ENCODE measurements at places on chromosomes 7 and 10.

DNA sequence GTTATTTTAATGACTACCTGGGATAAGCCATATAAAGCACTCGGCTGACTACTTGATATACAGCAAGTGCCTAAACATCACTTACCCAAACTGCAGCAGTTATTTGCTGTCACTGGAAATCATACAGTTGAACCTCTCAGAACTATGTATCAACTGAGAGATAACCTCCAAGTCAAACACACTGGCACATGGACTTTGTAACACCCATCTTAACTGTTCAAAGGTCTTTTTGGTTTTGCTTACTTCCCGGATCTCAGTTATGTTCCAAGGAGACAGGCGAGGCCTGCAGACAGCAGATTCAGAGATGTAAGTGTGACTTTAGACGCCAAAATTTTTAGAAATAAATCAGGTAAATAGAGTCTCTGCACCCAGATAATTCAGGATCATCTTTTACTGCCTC is 34.6 kb upstream of the DAGLB start:
- DNase-seq: no peak

DNA sequence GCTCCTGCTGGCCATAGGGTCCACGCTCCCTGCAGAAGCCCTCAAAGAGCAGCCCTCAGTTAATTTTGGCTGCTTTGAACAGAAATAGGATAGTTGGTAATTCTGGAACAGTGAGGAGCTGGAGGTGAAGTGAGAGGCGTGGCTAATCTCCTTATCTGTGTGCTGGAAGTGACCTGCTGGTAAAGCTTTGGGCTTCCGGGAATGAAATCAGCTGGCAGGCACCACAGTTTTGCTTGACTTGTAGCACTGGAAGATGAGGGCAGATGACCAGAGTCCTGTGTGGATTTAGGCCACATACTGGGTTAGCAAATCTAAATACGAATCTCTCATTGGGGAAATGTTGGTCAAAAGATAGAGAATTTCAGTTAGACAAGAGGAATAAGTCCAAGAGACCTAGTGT is 10.2 kb downstream of the ATP6V0E2 start:
- DNase-seq: no peak

GRCh38 chr10:62186999-62187675 is 81.5 kb downstream of the RTKN2 start:
- DNase-seq: peak; percentile 63

DNA sequence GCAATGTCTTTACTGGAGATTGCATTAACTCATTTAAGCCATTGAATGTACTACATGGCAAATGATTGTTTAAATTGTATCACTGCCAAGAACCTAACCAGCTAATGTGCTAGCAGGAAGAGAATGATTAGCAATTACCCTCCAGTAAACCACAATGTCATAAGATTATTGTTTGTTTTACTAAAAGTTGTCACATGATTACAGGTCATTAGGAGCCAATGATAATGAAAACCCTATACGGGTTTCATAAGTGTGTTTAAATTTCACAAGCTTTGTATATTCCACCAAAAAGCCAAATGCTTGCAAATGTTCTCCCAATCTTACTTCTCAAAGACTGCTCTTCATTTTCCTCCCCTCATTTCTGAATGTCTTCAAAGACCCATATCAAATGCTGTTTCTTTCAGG is 76.5 kb upstream of the PPP1R3C start:
- peak; percentile 44 for DNase-seq

GRCh38 chr7:157195868-157196267 is 57.1 kb downstream of the UBE3C start:
- DNase-seq: no peak

DNA sequence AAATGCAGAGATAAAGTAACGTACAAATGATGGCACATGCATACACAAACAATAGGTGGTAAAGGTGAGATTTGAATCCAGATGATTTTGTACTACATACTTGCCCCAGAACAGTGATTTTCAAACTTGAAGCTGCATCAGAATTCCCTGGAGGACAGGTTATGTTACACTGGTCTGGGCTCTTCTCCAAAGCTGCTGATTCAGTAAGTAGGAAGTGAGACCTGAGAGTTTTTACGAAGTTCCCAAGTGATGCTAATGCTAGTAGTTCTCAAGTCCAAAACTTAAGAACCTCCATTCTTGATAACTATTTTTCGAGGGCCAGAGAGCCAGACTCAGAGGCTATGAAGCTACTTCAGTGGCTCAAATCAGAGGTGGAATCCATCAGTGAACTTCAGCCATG is 159.0 kb upstream of the POM121L12 start:
- no peak for DNase-seq

DNA sequence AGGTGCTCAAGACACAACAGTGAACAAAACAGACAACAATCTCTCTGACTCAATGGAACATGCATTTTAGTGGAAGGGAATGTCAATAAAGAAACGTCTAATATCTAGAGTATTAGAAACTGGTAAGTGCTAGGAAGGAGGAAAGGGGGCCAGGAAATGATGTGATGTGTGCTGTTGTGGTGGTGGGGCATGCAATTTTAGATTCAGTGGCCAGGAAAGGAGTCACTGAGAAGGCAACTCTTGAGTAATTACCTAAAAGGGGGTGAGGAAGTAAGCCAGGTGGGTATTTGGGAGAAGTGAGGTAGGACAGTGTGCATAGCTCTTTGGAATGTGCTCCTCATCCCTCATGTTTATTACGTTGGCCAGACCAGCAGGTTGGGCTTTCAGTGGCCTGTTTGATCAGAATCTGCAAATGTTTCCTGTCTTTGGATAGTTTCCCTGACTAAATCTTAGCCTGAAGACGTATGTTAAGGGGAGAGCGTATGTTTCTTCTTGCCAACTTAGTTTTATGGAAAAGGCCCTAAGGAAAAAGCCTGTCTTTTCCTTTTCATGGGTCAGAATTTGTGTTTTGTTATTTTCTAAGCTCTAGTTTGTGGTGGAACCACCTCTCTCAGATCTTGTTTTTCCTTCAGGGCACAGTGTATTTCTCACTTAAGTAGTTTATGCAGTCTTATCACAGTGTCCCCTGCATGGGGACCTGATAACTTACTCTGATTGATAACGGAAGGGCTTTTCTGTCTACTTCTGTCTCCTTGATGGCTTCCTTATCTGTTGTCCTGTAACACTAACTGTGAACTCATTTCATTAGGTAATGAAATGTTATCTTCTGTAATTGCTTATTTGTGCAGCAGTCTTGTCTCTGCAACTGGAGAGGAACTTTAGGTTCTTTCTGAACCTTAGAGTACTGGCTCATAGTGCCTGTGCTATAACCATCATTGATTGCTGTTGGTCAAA is 203.7 kb downstream of the AUTS2 start:
- no peak for DNase-seq

- no peak for DNase-seq
Observed at GRCh38 chr7:132569884-132570614, 6.2 kb downstream of the PLXNA4 start.

DNA sequence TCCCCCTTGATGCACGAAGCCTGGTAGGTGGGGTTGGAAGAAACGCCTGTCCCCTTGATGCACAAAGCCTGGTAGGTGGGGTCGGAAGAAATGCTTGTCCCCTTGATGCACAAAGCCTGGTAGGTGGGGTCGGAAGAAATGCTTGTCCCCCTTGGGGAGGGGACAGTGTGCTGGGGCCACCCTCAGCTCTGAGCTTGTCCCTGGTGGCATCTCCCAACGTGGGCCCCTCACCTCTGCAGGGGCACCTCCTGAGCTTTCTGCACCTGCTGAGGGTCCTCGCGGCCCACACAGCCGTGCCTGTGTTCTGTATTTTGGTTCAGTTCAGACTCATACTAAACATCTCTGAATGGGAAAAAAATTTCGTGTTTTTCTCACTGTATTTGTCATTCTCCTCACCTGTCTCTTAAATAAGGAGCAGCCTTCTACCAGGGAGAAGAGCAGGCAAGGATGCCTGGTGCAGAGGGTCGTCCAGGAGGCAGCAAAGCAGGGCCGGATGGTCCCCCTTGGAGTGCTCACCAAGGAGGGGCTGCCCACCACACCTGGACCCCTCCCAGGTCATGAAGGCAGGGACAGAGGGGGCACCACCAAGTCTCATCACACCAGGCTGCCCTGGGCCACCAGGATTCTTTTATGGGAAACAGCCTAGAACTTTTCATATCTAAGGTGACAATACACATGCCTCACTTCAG is 24.7 kb downstream of the VIPR2 start:
- DNase-seq: no peak

GRCh38 chr10:122276611-122277208 is 5.6 kb downstream of the BTBD16 start:
- DNase-seq: peak; percentile 33

- DNase-seq: peak; percentile 98
Observed at GRCh38 chr7:66110856-66111255, 3.8 kb upstream of the CRCP start.

DNA sequence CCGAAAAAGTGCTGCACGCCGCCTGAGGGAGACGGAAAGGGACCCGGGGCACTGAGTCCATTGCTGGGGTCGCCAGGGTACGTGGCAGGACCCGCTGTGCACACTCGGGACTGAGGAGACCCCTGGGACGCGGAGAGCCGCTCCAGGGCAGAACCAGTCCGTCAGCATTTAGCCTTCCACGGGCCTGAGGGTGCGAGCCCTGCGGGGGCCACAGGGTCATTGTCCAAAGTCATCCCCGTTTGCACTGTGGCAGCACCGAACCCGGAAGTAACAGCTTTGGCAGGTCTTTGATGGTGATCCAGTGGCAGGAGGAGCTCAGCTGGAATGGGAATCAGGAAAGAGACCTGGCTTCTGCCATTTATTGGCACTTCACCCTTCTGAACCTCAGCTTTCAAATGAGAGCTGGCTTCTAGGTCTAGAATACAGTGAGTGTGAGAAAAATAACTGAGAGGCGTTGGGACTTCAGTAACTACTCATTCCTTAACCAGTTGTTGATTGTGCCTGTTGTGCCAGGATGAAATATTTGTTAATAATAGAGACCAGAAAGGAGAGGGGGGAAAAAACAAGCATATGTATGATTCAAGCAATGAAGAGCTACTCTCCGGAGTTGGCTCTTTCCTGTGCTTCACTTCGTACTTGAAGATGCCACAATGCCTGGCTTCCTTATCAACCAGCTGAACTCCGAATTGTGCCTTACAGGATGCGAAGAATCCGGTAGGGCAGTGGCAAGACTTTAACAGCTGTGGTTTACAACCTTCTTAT is 811 bp upstream of the ARHGAP12 start:
- peak; percentile 42 for DNase-seq

GRCh38 chr10:110609605-110610004 is 34.5 kb upstream of the RBM20 start:
- DNase-seq: no peak

GRCh38 chr10:113027574-113028455 is 77.8 kb downstream of the TCF7L2 start:
- no peak for DNase-seq

Data from cardiac fibroblast (primary cell).